ENCODE measurements at places on chromosomes 12 and 14.

DNA sequence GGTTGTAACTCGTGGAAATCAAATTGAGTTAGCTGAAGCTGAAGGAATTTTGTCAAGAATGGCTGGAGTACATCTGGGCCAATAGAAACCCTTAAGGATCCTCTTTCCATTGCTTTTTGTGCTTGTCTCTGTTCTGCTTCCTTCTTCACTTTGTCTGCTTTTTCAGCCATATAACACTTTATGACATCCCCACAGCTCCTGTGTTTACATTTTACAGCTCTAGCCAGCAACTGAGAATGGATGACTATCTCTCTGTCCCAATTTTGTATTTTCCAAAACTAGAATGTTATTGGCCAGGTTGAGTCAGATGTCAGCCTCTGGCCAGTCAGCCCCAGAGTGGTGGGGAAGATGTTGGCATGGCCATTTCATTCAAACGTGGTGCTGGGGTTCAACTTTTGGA lies 57.6 kb downstream of the PELI2 start:
- no peak for DNase-seq

- DNase-seq: peak; percentile 97
Observed at GRCh38 chr14:77761205-77761931, 412 bp upstream of the SNW1 start.

- DNase-seq: peak; percentile 82
Observed at GRCh38 chr14:68843471-68844209, 50.8 kb upstream of the ZFP36L1 start.

DNA sequence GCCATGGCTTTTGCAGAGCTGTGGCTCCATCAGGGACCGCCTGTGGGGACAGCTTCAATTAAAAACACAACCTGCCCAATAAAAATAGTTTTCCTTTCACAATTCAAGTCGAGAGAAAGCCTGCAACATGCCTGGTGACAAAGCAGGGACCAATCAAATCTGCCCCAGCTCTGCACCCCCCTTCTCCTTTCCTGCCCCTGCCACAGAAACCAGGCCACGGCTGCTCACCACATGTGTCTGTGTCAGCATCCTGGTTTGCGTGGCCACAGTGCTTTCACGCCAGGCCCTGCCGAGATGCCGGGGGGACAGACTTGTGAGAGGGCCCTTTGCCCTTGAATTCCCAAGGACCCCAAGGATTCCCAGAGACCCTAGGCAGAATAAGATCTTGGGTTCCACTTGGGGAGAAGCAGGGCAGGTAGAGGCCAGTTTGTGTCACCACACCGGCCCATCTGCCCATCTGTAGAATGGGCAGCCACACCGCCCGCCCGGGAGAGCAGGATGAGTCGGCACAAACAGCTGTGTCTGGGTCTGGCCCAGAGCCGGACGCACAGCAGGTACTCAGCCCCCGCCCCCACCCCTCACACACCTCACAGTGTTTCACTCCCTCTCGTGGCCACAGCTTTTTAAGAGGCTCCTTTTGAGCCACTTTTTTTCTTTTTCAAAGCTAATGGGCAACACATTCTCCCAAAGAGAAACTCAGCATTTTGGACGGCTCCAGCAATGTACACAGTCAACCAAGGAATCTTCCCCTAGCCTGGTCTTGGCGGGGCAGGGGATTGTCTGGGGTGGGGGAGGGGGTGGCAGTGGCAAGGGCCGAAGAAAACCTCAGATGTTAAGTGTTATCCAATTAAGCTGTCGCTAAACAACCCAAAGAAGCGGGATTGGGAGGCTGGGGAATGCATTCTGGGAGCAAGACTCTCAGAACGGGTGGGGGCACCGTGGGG lies 41.5 kb downstream of the BCL11B start:
- peak; percentile 18 for DNase-seq

- DNase-seq: no peak
Observed at GRCh38 chr12:91732086-91732485, 413.6 kb downstream of the BTG1 start.

DNA sequence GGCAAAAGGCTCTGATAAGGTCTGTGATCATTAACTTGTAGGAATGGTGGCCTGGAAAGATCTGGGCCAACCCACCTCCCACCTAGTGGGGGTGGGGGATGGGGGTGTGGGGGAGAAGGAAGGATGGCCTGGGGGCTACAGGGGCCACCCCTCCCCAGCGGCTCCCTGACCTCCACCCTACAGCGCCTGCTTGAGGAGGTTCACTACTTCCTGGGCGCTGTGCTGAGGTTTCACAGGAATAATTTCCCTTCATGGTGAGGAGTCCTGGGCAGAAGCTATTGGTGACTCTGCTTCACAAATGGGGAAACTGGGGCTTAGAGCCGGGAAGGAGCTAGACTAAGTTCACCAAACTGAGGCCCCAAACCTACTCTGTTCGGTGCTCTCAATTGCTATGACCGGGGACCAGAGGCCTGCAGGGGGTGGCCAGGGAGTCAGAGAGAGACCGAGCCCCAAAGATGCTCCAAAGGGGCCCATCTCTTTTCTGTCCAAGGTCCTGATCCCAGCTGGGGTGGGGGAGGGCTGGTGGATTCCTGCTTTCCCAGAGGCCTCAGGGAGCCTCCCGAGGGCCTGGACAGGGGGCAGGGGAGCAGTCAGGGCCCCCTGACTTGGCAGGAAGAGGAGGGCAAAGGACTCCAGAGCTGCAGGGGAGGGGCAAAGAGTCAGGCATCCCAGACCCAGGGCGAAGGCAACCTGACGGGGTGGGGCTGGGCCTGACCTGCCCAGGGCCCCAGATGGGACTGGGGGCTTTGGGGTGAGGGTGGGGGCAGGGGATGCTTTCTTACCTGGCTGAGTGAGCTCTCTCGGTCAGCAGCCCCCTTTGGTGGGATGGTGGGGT lies 1.7 kb downstream of the HNF1A start:
- DNase-seq: no peak

DNA sequence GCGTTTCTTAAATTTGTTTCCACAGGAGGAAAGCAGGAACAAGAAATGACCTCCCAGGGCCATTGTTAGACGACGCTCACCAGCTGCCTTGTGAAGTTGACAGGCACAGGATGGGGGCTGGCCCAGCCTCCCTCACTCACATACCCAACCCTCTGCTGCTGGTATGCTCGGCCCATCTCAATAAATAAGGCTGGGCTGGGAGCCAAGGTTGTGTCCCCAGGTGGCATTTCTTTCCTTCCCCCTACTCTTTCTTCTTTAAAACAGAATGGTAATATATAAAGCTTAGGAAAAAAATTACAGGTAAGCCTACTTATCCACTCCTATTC lies 93.0 kb downstream of the ACTN1 start:
- DNase-seq: no peak

DNA sequence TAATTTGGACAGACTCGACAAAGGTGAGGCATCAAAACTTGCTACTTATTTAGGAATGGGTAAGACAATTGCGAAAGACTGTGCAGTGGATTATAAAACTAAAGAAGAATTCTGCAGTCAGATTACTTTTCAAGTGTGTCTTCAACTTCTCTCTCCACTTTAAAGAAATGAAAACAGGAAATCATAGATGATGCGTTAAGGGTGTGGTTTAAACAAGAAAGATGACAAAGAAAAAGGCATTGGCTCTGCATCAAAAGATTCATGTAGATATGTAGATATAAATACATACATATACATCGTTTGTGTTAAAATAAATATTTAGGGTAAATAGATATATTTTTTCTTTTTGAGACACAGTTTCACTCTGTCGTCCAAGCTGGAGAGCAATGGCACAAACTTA lies 74.6 kb upstream of the PARP11 start:
- no peak for DNase-seq

GRCh38 chr12:57171668-57172067 lies 24.2 kb upstream of the LRP1-AS start:
- no peak for DNase-seq

GRCh38 chr14:88034076-88034475 lies 29.1 kb downstream of the GPR65 start:
- no peak for DNase-seq

DNA sequence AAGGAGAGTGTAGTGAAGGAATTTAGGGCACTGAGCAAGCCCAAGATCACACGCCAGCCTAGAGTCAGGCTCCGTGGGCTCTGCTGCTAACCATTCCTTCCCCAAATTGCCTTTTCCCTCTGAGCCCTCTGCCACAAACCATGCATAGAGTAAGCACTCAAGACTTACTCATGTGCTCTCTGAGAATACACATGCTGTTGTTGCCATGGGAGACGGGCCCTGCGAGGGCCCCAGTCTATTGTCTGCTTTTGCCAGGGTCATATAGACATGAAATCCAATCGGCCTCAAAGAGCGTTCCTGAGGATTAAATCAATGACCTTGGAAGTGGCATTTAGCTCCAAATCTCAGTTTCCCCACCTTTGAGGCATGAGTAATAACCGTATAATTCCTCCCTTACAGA lies 48.7 kb upstream of the WSCD2 start:
- no peak for DNase-seq

DNA sequence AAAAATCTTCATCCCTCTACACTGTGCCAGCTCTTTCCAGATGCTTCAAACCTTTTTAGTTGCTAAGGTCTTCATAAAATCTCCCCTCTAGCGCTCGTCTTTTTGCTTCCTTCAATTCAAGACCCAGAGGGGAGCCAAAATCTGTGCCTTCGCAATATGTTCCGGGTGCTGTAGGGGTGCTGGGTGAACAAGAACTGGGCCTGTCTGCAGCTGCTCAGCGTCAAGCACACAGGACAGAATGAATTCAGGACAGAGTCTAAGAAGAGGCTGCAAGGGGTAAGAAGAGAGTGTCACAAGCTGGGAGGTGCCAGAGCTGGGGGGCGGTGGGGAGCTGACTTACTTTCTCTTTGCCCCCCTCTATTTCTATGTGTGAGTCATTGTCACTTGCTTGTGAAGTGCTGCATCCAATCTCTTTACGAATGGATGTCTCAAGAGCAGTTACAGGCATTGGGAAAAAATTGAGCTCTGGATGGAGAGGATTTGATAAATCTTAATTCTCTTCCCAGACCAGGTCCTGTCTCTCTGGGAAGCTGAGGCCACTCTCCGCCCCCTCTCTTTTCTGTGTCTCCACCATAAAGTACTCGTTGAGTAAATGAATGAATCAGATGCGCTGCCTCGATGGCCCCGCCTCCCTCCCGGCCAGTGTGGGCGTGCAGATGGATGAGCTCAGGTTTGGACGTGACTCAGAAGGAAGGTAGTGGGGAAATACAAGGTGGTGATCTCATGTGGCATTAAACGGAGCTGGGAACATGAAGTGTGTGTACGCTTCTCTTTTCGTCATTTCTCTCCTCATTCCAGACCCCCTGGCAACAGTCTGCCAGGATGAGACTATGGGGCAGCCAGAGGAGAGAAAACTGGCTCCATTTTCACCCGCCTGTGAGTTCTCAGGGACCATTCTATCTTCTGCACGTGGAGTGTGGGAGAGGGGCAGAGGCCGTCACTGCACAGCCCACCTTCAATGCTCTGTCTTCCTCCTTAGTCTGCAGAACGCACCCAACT lies 91.3 kb downstream of the TSPAN9 start:
- peak; percentile 96 for DNase-seq

- DNase-seq: peak; percentile 8
Observed at GRCh38 chr12:107845980-107846659, 71.6 kb downstream of the ASCL4 start.

GRCh38 chr12:6647083-6647604 lies at the start of gene ACRBP:
Gene ACRBP (minus strand): TSS chr12:6647432. CDS start chr12:6647366, 66 bp downstream.
- no peak for DNase-seq

DNA sequence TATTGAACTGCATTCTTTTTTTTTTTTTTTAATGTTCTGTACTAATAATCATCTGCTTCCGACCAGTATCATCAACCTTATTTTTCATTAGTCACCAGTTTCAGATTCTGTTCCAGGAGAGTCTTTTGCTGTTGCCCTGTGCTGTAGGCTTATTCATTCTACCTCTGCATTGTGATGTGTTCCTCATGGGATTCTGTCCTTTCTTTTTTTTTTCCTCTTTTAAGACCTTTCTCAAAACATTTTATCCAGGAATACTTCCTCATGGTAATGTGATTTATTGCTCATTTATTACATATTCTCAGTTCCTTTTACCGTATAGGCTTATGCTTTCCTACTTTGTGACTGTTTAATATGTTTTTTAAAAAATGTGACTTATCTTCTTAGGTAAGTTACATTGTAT lies 4.8 kb downstream of the NDUFA9 start:
- DNase-seq: no peak

DNA sequence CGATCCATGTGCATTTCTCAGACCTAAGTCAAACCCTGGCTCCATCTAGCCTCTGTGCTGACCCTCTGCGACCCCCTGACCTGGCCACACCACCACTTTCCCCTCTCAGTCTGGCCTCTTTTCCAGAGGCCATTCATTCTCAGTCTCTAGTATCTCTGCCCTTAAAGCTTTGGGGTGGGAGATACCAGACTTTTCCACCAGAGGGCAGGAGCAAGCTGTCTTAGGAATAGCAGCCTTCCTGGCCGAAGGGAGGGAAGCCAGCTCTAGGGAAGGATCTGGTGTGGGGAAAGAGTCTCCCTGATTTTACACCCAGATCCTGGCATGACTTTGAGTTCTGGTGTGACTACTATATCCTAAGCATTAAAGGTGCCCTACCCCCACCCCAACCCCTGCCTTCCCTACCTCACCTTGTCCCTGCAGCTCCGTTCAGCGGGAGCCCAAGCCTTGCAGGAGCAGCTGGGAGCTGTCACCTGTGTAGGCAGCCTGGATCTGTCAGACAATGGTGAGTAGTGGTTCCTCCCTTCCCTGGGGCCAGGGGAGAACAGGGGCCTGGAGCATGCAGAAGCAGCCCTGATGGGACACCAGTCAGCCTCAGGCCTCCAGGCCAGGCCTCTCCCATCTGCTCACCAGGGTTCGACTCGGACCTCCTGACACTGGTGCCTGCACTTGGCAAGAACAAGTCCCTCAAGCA lies 6.6 kb downstream of the CARMIL3 start:
- peak; percentile 74 for DNase-seq

GRCh38 chr12:22051114-22051698 lies 5.2 kb downstream of the CMAS start:
- no peak for DNase-seq

- peak; percentile 34 for DNase-seq
Observed at GRCh38 chr12:12194206-12194605, 72.6 kb downstream of the LRP6 start.

GRCh38 chr12:63876980-63877379 lies 32.5 kb downstream of the SRGAP1 start:
- DNase-seq: no peak

GRCh38 chr12:65632131-65632855 lies 192.0 kb upstream of the HMGA2 start:
- DNase-seq: peak; percentile 91

GRCh38 chr12:45184147-45184963 lies 31.5 kb upstream of the ANO6 start:
- DNase-seq: no peak

- DNase-seq: no peak
Observed at GRCh38 chr14:55103971-55104954, 24.8 kb upstream of the LGALS3 start.

- no peak for DNase-seq
Observed at GRCh38 chr14:60089221-60089620, 2.5 kb upstream of the PCNX4 start.

DNA sequence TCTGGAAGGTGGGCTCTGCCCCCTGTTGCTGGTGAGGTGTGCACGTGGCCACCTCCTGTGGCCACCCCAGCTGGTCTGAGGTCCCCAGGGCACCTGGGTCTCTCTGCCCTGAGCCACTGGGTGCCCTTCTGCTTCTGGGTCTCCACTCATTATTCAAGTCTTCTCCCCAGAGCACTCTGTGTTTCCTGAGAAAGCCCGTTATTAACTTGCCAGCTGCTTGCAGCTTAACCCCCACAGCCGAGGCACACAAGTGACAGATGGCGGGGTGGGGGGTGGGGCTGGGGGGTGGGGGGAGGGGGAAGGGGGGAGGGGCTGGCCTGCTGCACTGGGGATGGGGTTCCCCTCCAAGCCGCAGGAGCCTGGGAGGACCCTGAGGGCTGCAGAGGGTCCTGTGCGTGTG lies 40.5 kb downstream of the FBRSL1 start:
- DNase-seq: no peak
